Fibroblast of the aortic adventitia (primary cell): ENCODE measurements at places on chromosomes 12 and 14.

GRCh38 chr14:87334997-87335685 lies 657.8 kb downstream of the GALC start:
- peak; percentile 26 for DNase-seq

DNA sequence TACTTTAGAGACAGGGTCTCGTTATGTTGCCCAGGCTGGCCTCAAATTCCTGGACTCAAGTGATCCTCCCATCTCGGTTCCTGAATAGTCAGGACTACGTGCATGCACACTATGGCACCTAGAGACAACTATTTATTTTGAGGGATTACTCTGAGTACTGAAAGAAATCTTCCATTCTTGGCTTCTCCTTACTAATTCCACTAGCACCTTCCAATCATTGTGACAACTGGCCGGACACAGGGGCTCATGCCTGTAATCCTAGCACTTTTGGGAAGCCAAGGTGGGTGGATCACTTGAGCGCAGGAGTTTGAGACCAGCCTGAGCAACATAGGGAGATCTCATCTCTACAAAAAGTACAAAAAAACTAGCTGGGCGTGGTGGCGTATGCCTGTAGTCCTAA lies 42.1 kb upstream of the MTERF2 start:
- DNase-seq: no peak

- DNase-seq: peak; percentile 76
Observed at GRCh38 chr14:89856871-89857345, 97.6 kb downstream of the EFCAB11 start.

DNA sequence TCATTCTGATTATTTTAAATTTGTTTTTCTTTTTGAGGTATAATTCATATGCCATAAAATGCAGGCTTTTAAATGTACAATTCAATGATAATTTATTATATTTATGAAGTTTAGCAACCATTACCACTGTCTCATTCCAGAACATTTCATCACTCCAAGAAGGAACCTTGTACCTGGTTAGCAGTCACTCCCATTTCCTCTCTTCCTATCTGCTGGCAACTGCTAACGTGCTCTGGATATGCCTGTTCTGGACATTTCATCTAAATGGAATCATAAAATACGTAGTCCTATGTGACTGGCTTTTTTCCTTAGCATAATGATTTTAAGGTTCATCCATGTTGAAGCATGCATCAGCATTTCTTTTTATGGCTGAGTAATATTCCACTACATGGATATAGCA lies 15.5 kb downstream of the CPSF6 start:
- no peak for DNase-seq
